OCI-M1 (cell line): ENCODE measurements at places on chromosomes 11 and 22.

DNA sequence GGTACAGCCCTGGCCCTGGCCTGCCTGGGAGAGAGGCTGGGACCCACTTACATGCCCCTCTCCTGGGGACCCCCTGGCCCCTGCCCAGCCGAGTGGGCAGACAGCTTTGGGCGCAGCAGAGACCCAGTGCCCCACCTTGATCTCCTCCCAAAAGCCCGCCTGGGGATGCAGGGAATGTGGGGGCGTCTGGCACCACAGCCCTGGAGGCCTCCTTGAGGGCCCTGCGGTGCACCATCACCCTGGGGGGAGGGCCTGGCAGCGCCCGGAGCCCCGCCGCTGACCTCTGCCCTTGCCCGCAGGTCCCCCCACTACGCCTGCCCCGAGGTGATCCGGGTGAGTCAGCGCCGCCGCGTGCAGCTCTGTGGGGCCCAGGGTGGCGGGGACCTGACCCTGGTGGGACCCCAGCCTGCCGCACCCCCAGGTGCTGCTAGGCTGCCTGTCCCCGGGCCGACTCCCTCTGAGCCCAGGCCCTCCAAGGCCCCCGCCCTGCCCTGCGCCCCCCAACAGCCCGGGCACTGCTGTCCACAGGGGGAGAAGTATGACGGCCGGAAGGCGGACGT, 43.7 kb downstream of the MOB2 start:
- DNase-seq, result no peak

- no peak for DNase-seq
Observed at GRCh38 chr11:17734986-17735817, 621 bp downstream of the KCNC1 start.

DNA sequence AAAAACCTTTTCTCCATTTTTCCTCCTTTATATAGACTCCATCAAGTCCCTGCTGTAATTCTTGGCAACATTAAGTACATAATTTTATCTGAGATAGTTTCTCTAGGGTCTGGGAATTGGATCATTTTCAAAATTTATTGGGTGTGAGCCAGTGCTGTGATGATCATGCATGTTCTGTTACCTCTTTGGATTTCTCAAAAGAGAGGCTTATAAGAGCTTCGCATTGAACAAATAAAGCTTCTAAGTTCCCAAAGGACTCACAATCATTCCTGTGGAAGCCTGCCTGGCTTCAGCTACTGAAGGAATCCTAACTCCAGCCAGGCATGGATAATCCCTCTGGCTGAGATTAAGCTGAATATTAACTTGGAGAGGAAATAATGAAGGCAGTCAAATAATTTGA, 208.5 kb downstream of the RAB38 start:
- DNase-seq, result no peak

GRCh38 chr11:102119997-102120396, 9.8 kb downstream of the YAP1 start:
- no peak for DNase-seq

DNA sequence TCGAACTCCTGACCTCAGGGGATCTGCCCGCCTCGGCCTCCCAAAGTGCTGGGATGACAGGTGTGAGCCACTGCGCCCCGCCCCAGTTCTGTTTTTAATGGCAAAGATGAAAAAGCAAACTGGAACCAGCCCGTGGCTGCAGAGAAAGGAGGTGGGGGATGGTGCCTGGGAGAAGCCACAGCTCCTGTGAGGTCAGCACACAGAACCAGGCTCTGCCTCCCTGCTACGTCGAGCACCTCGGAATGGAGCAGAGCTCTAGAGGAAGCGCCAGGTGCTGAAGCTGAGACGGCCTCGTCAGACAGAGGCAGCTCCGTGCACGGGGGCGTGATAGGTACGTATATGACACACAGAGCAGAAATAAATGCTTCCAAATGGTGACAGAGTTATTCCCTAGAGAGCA, 8.5 kb downstream of the DRD4 start:
- DNase-seq, result no peak

DNA sequence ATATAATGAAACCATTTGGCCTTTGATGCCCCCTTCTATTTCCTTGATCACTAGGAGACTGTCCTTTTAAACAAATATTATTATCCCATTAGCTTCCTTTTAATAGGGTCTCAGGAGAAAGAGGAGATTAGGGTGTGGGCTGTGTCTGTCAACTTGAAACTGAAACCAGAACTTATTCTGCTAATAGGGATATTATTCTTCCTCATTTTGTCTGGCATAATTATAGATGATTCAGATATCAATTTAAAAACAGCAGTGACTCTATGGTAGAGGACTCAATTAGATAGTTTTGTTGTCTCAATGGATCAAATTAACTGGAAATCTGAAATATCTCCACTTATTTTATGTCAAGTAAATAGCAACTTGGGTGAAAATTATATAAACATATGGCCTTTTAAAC, 584.9 kb upstream of the CCDC90B start:
- no peak for DNase-seq

DNA sequence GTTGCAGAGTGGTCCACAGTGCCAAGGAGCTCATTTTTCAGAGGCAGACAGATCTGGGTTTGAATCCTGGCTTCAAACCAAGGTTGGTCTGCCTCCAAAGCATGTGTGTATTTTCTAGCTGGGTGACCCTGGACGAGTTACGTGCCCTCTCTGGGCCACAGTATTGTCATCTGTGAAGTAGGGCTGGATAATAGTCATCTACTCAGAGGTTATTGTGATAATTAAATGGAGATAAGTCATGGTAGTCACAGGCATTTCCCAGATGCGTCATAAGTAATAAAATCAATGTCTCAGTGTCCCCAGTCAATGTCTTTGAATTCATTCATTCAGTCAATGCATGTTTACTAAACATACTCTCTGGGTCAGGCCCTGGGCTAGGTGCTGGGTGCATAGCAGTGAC, 8.6 kb downstream of the OMP start:
- no peak for DNase-seq

GRCh38 chr11:102990145-102990544, 34.6 kb upstream of the MMP13 start:
- no peak for DNase-seq
